ENCODE measurements at places on chromosomes 4 and X. TPM values are rescaled to one million over a fixed set of nuclear protein-coding genes. Genes with fewer than 3 reads are reported as not detected.

The RAB9B gene
- 1.1 TPM for polyA plus RNA-seq

The CCDC158 gene
- polyA plus RNA-seq = 0.03 TPM

The GAGE2A gene
- polyA plus RNA-seq = not detected

DNA sequence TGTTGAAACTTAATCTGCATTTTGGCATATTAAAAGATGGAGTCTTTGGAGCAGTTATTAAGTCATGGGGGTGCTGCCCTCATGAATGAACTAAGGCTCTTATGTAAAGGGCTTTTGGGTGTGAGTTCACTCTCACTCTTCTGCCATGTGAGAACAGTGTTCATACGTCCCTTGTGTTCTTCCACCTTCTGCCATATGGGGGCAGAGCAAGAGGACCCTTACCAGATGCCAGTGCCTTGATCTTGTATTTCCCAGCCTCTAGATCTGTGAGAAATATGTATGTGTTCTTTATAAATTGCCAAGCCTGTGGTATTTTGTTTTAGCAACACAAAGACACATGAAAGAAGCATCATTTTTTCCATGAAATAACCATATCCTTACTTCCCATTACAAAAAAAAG lies 213.9 kb downstream of the SPOCK3 start:
- no peak for DNase-seq

The SSX4 gene
- not detected for polyA plus RNA-seq

GRCh38 chr4:133385161-133385954 lies 236.3 kb downstream of the PCDH10 start:
- DNase-seq = no peak

The L1CAM gene
- 16.3 TPM for polyA plus RNA-seq

- no peak for DNase-seq
Measured at GRCh38 chrX:68944211-68944610, 115.4 kb downstream of the EFNB1 start.

GRCh38 chr4:40887764-40888131 lies 138.0 kb downstream of the NSUN7 start:
- DNase-seq = no peak

GRCh38 chr4:178037459-178038214 lies 595.4 kb upstream of the AGA start:
- no peak for DNase-seq

GRCh38 chr4:94500685-94501084 lies 48.9 kb downstream of the PDLIM5 start:
- no peak for DNase-seq

- DNase-seq = no peak
Measured at GRCh38 chr4:185358514-185358913, 37.2 kb downstream of the LRP2BP start.

DNA sequence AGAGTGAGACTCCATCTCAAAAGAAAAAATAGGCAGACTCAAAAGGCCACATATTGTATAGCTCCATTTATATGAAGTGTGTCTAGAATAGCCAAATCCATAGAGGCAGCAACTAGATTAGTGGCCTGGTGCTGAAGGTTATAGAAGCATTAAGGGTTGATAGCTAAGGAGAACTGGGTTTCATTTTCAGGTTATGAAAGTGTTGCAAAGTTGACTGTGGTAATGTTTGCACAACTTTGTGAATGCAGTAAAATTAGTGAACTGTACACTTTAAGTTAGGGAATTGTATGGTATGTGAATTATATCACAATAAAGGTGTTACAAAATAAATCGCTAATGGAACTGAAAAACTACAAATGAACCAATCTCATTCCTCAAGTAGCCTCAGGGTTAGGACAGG lies 28.3 kb downstream of the TXLNG start:
- DNase-seq = peak; percentile 17

The NPY1R gene
- polyA plus RNA-seq = 3.5 TPM

DNA sequence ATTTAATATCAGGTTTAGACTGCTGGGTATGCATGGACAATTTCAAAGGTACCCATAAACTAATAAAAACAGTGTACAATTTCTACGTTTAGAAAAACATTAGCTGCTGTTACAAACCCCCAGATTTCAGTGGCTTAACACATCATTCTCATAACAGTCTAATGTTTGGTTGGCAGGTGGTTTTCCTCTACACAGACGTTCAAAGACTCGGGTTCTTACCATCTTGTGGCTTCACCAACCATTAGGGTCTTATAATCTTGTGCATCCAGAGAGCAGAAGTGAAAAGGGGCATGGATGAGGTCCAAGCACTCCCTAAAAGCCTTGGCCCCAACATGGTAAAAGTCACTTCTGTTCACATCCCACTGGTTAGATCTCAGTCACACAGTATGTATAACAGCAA lies 71.6 kb downstream of the SH3RF1 start:
- no peak for DNase-seq

The TRIM75 gene
- not detected for polyA plus RNA-seq

DNA sequence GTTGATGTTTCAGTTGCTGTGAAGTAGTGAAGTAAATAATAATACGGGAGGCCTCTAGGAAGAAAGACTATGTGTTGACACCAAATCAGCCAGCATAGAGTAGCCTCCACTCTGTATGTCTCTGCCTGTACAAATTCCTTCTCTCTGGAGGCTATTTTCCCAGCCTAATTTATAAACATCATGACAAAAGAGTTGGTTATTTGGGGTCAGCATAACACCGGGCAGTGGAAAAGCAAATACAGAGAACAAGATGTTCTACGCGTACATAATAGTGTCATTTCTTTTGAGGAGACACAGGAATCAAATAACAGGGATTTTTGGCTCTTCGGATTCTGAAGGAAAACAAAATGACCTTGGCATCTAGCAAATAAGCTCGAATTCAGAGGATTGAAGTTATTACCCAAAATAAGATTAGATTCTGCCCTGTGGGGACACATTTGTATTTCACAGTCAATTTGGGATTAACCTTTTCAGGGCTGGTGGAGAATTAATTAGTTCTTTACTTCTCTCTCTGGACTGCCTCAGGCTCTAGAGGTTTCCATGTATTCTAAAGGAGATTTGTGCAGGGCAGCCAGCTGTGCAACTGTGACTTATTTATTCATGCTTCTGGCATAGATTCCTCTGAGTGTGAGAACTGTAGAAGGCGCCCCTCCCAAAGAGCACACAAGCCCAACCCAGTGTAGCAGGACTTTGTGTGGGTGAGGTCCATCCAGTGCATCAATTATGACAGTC lies 14.1 kb upstream of the SYTL4 start:
- DNase-seq = peak; percentile 41

The RNF212 gene
- not detected for polyA plus RNA-seq
